KBM-7 (cell line): ENCODE measurements at places on chromosomes 3 and 15.

DNA sequence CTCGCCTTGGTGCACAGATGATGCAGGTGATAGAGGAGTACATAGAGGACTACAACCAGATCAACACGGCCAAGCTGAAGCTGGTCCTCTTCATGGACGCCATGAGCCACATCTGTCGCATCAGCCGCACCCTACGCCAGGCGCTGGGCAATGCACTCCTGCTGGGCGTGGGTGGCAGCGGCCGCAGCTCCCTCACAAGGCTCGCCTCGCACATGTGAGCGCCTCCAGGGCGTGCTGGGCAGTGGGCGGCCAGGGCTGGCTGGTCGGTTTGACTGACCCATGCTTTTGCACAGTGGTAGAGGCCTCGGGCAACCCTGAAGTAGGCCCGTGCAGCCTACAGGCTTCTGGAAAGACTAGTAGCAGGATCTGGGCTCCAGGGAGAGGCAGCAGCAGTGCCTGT lies 63.3 kb downstream of the SEMA3G start:
- no peak for DNase-seq

DNA sequence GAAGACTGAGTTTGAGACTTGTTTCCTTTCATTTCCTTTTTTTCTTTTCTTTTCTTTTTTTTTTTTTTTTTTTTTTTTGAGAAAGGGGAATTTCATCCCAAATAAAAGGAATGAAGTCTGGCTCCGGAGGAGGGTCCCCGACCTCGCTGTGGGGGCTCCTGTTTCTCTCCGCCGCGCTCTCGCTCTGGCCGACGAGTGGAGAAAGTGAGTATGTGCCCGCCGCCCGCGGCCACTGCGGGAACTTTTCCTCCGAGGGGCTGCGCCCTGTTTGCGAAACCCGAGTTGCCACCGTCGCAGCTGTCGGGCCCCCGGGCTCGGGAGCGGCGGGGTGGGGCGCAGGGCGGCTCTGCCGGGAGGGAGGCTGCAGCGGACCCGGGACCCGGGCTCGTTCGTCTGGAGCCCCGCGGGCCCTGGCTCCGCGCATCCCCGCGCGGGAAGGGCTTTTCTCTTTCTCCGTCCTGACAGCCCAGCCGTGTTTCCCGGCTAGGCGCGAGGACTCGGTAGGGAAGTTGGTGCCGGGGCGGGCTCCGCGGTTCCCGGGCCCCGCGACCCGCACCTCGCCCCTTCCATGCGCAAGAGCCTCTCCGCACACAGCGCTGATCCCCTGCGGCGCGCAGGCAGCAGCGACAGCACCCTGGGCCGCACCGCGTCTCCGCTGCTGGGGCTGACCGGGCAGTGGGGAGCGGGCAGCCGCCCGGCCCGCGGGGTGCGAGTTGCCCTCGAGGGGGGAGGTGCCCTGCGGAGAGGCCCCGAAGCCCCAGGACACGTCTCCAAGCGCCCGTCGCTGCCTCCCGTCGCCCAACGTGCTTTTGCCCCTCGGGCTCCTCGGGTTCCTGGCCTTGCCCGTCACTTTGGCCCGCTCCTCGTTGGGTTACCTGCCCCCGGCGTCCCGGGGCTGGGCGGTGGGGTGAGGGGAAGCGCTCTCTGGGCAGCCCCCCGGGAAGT lies 1.4 kb downstream of the IGF1R start:
- DNase-seq = peak; percentile 54

- DNase-seq = no peak
Observed at GRCh38 chr3:89270201-89270600, 162.8 kb downstream of the EPHA3 start.

GRCh38 chr3:6223572-6223971 lies 637.3 kb upstream of the GRM7 start:
- no peak for DNase-seq
